ENCODE measurements at places on chromosomes 7 and 10.

DNA sequence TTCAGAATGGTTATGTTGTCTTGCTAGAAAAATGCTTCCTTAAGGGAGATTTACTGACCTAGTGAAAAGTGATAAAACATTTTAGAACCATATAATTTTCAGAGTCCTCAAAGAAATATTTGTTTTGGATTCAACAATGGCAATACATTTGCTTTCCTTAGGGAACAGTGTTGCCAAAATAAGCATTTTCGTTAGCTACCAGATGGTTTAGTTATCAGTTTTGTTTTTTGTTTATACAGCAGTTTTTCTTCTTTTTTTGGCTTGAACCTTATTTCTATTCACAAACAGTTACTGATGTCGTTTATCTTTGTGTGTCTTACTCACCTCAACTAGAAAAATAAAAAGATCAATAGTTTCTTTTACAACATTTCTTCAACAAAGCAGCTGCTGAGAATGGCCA, 48.6 kb downstream of the EXOC4 start:
- DNase-seq: no peak

GRCh38 chr10:29820890-29821461, 186.2 kb upstream of the SVIL start:
- no peak for DNase-seq

DNA sequence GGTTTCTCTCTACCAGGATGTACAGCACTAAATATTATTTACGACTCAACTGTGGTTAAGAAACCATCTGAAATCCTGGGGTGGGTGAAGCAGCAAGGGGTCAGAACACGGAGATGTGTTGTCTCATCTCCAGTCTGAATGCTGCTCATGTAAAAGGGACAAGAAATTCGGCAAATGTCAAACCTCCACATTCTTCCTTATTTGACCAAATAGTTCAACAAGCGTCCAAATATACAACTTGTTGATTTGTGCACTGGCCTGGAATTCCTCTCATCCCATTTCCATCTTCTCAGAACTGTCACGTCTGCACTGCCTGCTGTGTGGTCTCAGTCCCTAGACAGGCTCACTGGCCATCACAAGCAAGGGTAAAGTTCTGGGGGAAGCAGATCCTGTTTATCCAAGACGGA, 520.0 kb downstream of the PARD3 start:
- DNase-seq: no peak

DNA sequence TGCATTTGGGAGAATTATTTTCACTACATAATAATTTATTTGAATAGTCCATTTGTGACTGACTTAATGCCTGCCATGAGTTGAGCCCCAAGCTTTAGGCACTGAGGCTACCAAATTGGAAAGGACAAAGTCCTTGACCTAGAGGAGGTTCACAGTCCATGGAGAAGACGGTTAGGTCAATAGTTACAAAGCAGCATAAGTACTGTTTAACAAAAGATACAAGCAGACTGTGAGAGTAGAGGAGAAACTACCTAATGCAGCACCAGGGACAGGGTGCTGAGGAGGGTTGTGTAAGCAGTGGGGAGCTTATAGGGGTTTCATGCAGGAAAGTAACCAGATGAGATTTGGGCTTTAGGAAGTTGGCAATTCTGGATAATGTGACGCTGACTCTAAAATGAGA, 139.2 kb downstream of the LCOR start:
- no peak for DNase-seq

- DNase-seq: no peak
Measured at GRCh38 chr7:126557271-126557670, 695.5 kb downstream of the GRM8 start.

DNA sequence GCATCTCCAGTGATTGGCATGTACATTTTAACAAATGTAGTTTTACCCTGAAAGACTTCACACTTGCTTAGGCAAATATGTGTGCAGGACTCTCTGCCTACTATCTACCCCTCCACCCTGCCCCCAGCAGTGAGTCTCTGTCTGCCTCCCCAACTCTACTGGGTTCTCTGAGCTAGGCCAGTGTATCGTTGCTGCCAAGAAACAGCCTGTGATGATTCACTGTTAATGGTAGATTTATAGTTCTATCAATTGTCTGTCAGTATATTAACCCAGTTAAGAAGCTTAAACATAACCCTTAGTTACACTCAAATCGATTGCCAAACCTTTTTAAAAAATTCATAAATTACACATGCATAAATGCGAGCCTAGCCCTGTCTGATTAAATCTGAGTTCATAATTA, 137.0 kb downstream of the SND1 start:
- DNase-seq: no peak

- peak; percentile 95 for DNase-seq
Measured at GRCh38 chr7:24741679-24742505, 15.4 kb downstream of the GSDME start.

GRCh38 chr7:41738806-41739205, 35.9 kb upstream of the INHBA start:
- DNase-seq: no peak

DNA sequence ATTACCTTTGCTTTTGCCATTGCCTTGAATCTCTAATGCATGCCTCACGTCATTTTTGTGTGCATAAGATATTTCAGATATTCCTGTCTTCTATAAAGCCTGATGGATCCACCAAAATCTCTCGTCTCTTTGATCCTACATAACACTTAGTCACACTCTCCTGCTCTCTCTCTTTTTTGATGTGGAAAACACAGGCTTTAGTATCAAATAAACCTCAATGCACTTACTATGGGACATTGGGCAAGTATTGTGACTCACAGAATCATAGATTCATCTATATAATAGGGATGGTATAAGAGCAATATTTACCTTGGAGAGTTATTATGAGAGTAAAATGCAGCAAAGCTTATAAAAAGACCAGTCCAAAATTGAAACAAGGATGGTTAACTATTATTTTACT, 39.1 kb downstream of the DKK1 start:
- DNase-seq: no peak

GRCh38 chr7:69827558-69827957, 229.3 kb downstream of the AUTS2 start:
- no peak for DNase-seq

DNA sequence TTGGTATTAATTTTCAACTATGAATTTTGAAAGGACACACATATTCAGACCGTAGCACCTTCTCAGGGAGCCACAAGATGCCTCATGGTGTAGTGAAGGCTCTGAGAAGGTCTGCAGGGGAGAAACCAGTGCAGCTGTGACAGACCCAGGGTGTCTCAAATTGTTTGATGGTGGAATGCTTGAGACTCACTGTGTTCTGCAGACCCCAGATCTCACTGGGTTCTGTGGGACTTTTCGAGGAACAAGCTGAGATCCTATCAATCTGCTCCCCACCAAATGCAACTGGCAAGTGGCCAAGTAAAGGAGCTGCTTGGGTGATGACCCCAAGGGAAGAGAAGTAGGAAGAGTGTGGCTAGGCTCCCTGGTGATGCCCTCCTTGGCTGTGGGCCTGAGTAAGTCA, 130.5 kb upstream of the UNC5B start:
- DNase-seq: no peak

GRCh38 chr7:137934176-137934826, 67.6 kb downstream of the CREB3L2 start:
- DNase-seq: no peak

DNA sequence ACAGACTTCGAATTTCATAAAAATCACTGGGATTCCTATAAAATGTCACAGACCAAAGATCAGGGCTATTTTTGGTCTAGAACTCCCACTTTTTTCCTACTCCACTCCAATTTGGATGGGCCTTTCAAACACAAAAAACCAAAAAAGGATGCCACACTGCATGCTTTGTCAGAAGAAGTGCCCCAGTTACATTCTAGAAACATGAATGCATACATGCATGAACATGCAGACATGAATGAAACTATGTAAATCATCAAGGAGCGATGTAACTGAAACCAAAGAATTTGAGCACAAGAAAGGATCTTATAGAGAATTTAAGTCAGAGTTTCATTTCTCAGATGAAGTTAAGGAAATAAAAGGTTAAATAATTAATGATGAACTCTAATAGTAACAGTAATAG, 31.8 kb upstream of the FAM133B start:
- no peak for DNase-seq

GRCh38 chr10:61633665-61634064, 29.1 kb upstream of the CABCOCO1 start:
- DNase-seq: peak; percentile 42

DNA sequence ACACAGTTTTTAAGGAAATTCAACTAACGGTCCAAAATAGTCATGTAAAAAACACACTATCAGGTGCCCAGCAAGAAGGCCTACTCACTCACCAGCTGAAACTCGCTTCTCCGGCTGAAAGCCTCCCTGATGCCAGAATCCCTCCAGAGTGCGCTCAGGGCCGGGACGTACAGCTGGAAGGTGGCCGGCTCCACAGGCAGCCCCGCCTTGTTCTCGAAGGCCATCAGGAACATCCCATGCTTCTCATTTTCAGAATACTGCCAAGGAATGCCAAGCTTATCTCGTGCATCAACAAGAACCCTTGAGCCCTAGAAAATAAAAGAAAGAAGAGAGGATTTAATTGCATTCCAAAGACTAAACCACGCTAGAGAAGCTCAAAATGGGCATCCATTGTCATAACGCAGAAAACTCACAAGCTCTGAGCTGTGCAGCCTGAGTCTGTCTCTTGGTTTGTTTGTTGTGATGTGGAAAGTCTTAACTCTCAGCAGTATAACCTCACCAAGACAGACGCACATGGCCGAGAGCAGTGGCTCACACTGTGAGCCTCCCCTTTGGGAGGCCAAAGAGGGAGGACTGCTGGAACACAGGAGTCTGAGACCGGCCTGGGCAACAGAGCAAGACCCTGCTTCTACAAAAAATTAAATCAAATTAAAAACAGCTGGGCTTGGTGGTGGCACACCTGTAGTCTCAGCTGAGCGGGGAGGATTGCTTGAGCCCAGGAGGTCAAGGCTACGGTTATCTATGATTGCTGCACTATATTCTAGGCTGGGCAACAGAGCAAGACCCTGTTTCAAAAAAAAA, 49.1 kb downstream of the GNA12 start:
- no peak for DNase-seq

DNA sequence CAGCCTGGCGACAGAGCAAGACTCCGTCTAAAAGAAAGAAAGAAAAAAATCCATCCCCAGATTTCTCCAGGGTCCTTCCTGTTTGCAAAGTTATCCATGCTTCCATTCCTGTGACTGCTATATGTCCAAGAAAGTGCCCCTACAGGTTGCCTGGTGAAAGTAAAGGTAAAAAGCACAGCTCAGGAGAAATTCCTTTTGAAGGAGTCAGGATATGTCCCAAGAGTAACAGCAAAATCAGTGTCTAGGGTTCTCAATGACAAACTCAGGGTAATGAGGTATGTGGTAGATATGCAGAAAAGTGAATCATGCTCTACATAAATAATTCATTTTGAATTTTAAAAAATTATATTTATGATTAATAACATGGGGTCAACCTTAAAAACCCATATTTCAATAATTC, 91.5 kb downstream of the CTTNBP2 start:
- no peak for DNase-seq

DNA sequence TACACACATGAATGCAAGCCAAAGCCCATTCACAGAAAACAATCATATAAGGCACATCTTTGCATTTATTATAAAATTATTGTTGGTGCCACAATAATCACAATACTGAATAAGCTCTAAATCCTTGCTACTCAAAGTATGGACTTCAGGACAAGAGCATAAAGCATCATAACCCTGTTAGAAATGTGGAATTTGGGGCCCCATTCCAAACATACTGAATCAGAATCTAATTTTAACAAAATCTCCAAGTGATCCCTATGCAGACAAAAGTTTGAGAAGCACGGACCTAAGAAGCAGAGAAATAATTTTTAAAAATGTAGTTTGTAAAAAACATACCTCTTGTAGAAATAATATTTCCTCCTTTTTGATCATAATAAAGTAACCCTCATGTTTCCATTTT, 199.2 kb downstream of the IMMP2L start:
- peak; percentile 48 for DNase-seq

DNA sequence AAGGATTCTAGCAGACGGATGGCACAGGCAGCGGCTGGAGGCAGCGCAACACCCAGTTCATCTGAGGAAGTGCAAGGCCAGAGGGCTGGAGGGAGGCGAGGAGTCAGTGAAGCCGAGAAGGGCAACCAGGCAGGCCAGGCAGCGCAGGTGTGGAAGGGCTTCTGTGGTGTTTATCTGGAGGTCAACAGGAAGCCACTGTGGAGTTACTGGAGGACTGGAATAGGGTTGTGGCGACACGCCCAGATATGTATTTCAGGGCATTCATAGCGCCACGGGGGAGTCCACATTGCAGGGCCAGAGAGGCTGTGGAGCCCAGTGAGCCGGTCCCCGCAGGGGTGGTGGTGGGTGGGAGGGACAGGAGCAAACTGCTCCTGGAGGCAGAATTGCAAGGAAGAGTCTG, 150.6 kb downstream of the CDH23 start:
- no peak for DNase-seq

- no peak for DNase-seq
Measured at GRCh38 chr7:20320322-20320721, 10.4 kb upstream of the ITGB8 start.

- no peak for DNase-seq
Measured at GRCh38 chr10:91724933-91725332, 73.3 kb upstream of the TNKS2 start.

- no peak for DNase-seq
Measured at GRCh38 chr10:24883176-24883575, 69.2 kb downstream of the PRTFDC1 start.

GRCh38 chr10:73916761-73917470, 6.0 kb downstream of the PLAU start:
- no peak for DNase-seq

- no peak for DNase-seq
Measured at GRCh38 chr7:71563276-71563675, 431.3 kb downstream of the GALNT17 start.

GRCh38 chr10:4652111-4653010, 173.6 kb upstream of the AKR1E2 start:
- no peak for DNase-seq

DNA sequence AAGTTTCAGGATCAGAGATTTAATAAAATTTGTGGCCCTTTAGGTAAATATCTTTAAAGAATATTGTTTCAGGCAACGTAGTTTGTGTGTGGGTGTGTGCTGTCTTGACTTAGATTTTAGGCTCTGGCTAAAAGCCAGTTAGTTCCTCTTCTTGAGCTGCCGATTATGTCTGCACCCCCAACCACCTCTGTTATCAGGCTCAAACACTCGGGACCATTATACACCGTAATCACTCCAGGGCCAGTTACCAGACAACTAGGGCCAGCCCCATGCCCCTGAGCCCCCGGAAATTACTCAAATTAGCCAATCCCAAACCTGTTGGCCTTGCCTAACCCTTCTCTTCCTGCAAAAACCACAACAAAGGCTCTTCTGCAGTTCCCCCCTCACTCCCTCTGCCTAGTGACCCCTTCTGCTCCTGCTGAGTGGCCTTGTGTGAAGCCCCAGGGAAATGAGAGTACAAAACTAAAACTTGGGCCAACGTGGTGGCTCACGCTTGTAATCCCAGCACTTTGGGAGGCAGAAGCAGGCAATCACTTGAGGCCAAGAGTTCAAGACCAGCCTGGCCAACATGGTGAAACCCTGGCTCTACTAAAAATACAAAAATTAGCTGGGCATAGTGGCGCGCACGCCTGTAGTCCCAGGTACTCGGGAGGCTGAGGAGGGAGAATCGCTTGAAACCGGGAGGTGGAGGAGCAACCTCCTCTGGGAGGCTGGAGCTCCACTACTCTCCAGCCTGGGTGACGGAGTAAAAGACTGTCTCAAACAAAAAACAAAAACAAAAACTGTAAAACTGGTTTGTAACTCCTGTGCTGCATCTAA, 9.2 kb upstream of the HNRNPF start:
- no peak for DNase-seq

- DNase-seq: no peak
Measured at GRCh38 chr7:149007611-149008010, 20.7 kb downstream of the PDIA4 start.

- peak; percentile 38 for DNase-seq
Measured at GRCh38 chr7:100965723-100966541, 3.4 kb upstream of the MUC12 start.

- no peak for DNase-seq
Measured at GRCh38 chr10:10725196-10725595, 292.5 kb upstream of the CELF2 start.
